ENCODE measurements at places on chromosomes 2 and 18.

DNA sequence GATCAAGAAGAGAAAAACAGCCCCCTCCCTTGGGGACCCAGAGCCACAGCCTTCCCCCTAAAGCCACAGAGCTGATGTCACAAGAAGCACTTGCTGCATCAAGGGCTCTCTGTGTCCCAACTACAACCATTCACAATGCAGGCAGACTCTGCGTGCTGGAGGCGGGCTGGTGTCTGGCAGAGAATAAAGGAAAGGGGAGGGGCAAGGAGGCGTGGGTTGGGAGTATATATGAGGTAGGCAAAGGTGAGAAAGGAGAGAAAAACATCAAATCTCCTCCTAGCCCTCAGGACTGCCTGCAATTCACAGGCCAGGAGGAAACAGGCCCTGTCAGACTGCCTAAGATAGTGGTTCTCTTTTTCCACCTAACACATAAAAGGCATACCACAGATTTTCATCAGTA, 48.8 kb upstream of the IHH start:
- DNase-seq = no peak

- DNase-seq = peak; percentile 48
Observed at GRCh38 chr2:72995430-72996116, 75.9 kb downstream of the SFXN5 start.

DNA sequence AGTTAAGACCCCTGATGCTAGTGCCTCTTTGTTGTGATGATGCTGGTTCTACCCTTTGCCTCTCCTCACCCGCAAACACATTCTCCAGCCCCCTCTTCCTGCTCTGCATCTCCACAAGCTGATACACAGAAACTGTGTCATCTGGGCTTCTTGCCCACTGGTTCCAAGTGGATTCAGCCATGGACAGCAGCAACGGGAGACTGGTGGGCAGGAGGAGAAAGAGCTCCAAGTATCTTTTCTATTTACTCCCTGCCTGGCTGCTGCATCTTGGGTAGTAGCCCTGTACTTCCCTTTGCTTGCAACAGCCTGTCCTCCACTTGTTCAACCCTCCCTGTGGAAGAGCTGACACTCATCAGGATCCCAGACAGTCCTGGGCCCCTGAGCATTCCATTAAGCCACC, 655.1 kb upstream of the RAB6C start:
- no peak for DNase-seq

GRCh38 chr18:79379931-79380815, 15.6 kb upstream of the NFATC1 start:
- DNase-seq = no peak

Data from ascending aorta (tissue), 2 donors.